ENCODE measurements at places on chromosomes 7 and 10.

DNA sequence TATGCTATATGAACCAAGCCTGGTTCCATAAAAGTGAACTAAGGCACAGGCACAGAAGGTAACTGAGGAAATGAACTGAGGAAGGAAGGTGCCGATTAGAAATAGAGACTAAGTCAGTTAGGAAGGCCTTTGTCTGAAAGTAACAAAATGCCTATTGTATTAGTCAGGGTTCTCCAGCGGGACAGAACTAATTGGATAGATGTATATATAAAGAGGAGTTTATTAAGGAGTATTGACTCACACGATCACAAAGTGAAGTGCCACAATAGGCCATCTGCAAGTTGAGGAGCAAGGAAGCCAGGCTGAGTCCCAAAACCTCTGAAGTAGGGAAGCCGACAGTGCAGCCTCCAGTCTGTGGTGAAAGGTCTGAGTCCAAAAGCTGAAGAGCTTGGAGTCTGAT lies 13.9 kb upstream of the PLXNA4 start:
- DNase-seq, result no peak

DNA sequence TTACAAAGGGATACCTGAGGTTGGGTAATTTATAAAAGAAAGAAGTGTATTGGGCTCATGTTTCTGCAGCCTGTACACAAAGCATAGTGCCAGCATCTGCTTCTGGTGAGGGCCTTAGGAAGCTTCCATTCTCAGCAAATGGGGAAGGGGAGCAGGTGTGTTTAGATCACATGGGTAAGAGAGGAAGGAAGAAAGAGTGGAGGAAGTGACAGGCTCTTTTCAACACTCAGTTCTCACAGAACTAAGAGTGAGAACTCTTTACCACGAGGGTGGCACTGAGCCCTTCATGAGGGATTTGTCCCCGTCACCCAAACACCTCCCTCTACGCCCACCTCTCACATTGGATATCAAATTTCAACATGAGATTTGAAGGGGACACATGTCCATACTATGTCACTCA lies 506 bp upstream of the FAM170B start:
- DNase-seq, result no peak

DNA sequence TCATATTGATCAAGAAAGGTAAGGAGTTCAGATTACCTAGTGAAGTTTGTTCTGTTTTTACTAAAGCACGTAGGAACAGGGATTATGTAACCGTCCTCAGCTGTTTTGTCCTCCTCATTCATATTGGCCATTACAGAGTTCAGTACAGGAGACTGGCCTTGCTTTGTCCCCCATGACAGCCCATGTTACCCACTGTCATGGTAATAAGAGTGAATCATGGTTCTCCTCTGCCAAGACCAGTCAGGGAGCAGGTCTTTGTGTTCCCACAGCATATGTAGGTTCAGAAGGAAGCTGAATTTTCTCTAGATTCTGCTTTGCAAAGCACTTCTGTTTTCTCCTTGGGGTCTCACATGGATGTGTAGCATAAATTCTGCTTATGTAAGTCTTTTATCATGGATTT lies 106.2 kb upstream of the GPR141 start:
- no peak for DNase-seq

DNA sequence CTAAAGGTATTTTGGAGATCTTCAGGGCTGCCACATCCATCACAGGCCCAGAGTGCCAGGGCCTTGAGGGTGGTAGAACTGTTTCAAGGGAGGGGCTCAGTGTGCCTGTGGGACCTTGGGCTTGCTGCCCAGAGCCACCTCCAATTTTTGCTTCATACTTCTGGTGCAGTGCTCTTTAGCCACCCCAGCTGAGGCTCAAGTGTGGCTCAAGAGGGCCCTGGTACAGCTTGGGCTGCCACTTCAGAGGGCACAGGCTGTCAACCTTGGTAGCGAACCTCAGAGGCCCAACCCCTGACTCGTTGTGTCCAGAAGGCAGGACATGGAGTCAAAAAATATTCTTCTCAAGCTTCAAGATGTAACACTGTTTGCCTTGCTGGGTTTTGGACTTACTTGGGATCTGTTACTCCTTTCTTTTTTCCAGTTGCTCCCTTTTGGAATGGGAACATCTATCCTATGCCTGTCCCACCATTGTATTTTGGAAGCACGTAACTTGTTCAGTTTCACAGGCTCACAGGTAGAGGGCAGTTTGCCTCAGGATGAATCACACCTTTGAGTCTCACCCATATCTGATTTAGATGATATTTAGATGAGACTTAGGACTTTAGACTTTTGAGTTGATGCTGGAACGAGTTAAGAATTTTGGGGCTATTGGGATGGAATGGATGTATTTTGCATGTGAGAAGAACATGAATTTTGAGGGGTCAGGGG lies 224.8 kb downstream of the RPS24 start:
- no peak for DNase-seq

- DNase-seq, result no peak
These were observed 112.3 kb downstream of the ARHGAP12 start for GRCh38 chr10:31816318-31816717.

- DNase-seq, result no peak
These were observed 124.8 kb downstream of the ADCY1 start for GRCh38 chr7:45699015-45699309.

GRCh38 chr7:157625973-157626742 lies 289.4 kb downstream of the DNAJB6 start:
- no peak for DNase-seq

GRCh38 chr10:123570051-123570897 lies 95.9 kb upstream of the GPR26 start:
- DNase-seq, result no peak

DNA sequence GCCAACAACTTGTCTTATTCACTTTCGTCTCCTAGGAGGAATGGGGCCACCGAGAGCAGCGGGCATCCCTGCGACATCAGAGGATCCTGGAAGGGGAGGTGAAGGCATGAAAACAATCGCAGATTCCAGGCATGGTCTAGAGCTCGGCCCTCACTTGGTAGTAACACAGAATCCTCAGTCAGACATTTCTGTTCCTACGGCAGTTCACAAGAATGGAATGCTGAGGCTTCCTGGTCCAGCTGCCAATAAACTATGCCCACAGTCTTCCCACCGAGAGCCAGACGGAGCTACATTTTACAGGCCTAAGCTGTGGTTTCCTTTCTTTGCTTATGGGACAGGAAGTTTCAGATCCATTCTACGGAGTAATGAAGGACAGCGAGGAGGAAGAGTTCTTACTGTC lies 75.8 kb downstream of the OR13A1 start:
- DNase-seq, result no peak

DNA sequence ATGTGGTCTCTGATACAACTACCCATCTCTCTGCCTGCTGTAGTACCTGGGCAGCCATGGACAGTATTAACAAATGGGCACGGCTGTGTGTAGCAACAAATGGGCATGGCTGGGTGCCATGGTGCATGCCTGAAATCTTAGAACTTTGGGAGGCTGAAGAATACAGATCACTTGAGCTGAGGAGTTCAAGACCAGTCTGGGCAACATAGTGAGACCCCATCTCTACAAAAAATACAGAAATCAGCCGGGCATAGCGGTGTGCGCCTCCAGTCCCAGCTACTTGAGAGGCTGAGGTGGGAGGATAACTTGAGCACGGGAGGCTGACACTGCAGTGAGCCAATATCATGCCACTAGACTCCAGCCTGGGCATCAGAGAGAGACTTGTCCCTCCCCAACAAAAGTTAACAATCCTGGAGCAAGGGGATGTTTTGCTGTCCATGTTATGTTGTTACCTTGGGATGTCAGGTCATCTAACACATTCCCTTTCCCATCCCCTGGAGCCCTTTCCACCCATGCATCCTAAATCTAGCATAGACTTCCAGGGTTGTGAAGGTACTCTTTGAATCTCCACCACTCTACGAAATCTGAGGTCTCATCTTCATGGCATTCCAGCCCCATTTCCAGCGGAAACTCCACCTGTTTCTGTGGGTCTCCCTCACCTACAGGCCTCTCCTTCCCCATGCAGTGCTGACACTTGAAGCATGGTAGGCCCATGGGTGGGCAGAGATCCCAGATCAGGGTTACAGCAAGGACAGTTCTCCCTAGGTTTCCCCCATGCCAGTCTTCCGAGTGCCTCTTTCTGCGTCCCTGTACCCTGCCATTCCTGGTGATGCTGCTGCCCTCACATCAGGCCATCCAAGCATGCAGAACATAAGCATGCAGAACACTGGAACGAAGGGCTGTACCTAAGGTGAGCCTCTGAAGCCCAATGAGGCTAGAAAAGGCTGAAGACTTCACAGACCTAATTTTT lies 13.1 kb downstream of the FXYD4 start:
- no peak for DNase-seq

- no peak for DNase-seq
These were observed 130.4 kb downstream of the PTPN20 start for GRCh38 chr10:47041396-47042198.

DNA sequence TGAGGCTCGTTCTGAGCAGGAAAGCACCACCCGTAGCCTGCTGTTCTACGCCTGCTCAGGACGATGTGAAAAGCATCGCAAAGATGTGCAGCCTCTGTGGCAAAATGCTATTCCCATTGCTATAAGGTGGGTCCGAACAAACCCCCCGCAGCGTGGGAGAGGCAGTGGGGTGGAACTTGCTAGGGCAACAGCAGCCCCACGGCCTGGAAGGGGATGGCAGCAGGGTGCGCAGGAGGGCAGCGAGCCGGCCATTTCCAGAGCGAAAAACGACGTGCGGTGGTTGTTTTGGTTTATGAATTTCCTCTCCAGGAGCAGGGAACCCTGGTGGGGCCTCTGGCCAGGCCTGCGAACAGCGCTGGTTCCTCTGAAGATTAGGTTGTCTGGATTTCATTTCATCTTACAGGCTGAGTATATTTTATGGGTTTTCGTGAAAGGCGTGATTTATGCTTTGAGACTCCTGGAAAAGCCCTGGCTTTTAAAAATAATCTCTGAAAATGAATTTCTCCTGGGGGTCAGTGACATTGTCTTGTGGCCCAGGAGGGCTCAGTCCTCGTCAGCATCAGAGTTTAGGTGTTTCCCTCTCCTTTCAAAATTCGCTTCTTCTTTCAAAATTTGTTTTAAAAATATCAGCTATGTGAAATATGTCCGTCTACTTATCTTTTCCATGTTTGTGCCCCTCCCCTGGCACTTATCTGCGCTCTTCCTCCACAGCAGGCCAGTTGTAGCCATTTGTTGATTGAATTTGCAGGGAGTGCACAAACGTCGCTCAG lies 42.3 kb upstream of the UBE3C start:
- DNase-seq, result no peak

DNA sequence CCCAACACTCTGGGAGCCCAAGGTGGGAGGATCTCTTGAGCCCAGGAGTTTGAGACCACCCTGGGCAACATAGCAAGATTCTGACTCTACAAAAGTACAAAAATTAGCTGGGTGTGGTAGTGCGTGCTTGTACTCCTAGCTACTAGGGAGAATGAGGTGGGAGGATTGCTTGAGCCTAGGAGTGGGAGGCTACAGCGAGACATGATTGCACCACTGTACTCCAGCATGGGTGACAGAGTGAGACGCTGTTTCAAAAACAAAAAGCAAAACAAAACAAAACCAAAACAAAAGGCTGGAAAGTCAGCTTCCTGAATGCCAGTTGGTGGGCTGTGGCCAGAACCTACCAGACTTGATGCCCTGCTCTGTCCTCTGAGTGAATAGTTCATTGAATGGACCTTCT lies 242.8 kb downstream of the PHTF2 start:
- no peak for DNase-seq

- DNase-seq, result no peak
These were observed 84.8 kb downstream of the OAT start for GRCh38 chr10:124333931-124334330.

GRCh38 chr10:36248304-36248981 lies 606.3 kb upstream of the FZD8 start:
- DNase-seq, result no peak

- no peak for DNase-seq
These were observed 251.4 kb upstream of the SEMA3C start for GRCh38 chr7:81170291-81170690.

GRCh38 chr7:118175740-118176139 lies 8.2 kb upstream of the LSM8 start:
- DNase-seq, result no peak

- no peak for DNase-seq
These were observed 208.3 kb downstream of the CELF2 start for GRCh38 chr10:11225935-11226334.

GRCh38 chr7:115822380-115822779 lies 208.2 kb downstream of the TFEC start:
- no peak for DNase-seq

DNA sequence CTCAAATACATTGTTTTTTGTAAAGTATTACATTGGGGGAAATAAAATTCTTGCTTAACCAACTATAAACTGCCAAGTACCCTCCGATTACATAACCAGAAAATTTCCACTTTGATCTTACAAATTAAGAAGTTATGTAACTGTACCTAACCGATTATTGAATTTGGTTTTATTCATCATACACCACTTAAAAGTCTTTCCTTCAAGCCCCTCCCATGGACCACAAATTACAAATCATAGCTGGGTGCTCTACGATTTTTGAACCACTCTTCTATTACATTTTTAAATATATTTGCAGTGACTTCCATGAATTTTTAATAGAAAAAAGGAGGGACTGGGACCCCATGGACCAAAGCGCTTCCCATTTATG lies 630 bp downstream of the ZNF680 start:
- no peak for DNase-seq

DNA sequence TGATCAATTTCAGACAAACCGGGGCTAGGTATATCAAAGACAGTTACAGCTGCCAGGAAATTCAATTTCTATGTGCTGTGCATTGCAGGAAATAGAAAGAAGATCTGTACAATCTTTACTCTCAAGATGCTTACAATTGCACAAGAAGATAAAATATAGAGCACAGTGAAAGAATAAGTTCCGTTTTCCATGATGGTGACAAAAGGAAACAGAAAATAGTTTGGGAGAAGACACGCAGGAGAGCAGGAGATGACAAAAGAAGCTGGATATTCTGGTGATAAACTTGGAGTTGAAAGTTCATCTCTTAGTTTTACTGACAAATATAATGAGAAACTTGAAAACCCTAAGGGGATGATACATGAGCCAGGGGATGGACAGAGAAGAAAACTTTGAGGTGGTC lies 646.0 kb downstream of the PARD3 start:
- DNase-seq, result no peak

DNA sequence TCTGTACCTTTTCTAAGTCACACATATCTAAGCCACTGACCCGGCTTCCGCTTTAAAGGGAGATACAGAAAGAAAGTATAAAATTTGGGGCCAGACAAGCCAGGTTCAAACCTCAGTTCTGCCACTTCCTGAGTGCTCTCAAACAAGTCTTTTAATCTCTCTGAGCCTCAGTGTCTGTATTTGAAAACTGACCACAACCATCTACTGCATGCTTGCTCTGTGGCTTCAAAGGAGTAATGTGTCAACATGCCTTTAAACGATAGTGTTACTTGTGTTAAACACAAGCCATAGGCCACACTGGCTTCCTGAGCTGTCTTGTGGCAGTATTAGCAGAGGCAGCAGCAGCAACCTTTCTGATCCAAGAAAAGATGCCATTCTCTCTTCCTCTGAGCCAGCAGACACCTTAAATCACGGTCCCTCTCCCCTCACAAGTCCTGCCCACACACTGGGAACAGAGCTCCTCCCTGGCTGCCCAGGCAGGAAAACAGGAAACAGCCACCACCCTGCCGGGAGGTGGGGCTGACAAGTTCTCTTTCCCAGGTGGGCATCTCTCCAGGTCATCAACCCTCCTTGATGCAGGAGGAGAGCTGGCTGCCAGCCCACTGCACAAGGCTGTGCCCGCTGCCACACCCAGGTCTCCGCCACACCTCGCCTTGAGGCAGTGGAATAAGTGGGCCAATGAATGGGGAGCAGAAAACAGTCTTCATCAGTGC lies 10.7 kb downstream of the HIP1 start:
- no peak for DNase-seq
